Kidney epithelial cell (primary cell): ENCODE measurements at places on chromosomes 5 and 9.
A peak's percentile ranks its signal among the peaks of the same experiment; 100 is the strongest.

DNA sequence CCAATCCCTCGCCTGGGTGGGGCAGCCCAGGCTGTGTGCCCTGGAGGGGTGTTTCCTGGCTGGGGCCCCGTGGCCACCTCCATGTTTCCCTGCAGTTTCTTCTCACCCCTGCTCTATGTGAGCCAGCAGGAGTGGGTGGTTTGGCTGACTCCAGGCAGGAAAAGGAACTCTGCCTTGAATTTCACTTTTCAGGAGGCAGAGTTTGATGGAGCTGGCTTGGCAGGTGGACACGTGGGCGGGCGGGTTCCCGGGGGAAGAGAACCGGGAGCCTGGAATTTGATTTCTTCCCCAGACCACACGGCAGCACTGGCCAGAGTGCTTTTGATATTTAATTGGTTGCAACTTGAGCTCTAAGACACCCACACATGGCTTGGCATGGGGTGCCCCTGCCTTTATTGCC lies 119.8 kb upstream of the PANK3 start:
- DNase-seq = no peak

- DNase-seq = no peak
Measured at GRCh38 chr5:175443514-175444059, 395 bp downstream of the DRD1 start.

DNA sequence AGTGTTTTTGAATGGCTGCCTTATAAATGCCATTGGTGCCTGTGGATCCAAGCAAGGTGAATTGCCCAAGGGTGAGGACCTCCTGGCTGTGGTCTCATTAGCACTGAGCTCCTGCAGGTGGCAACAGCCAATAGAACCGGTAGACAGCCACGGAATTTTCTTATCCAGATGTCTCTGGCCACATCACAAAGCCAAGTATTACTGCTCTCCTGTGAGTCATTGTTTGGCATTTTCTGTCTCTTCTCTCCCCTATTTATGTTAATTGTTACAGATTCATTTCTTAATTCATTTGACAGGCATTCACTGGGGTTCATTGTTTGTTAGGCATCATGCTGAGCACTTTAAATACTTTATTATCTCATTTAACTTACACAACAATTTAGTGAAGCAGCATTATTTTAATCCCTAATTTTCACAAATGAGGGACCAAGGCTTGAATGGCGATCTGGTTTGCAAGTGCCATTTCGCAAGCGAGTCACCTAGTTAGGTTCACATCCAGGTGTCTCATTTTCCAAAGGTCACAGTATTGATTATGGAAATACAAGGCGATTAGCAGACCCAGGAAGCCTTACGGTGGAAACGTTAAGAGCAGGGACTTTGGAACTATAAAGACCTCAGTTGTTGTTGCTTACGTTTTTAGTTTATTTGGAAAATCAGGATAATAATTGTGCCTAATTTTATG lies 58.2 kb upstream of the DPYSL3 start:
- DNase-seq = peak; percentile 70

DNA sequence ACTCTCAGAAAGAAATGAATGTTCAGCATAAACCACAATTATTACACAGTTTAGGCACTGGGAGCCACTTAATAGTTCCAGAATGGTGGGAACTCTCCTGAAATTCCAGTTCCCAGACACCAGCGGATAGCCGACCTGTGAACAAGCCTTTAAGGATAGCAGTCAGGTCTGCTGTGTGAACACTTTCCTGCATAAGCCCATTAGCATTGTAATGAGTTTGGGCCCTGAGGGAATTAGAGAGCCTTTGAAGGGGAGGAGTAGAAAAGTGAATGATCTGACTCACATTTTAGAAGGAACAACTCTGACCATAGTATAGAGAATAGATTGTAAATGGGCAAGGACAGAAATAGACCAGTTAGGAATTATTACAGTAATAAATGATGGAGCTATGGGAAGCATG lies 189.1 kb downstream of the ADGRV1 start:
- DNase-seq = peak; percentile 26

DNA sequence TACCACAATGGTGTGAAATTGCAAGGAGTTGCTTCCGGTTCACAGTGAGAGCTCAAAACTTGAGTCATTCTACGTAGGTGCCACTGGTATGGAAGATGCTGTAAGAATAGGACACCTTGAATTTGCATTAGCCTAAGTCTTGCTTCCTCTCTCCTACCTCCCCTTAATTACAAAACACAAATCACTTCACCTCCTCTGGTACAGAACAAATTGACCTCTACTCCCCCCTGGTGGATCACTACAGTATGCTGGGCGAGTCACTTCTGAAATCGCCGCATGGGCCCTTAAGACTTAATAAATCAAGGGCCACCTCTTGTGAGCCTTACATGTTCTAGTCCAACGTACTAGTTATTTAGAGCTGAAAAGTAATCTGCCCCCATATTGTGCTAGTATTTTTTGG lies 145.3 kb upstream of the SMARCA2 start:
- no peak for DNase-seq

DNA sequence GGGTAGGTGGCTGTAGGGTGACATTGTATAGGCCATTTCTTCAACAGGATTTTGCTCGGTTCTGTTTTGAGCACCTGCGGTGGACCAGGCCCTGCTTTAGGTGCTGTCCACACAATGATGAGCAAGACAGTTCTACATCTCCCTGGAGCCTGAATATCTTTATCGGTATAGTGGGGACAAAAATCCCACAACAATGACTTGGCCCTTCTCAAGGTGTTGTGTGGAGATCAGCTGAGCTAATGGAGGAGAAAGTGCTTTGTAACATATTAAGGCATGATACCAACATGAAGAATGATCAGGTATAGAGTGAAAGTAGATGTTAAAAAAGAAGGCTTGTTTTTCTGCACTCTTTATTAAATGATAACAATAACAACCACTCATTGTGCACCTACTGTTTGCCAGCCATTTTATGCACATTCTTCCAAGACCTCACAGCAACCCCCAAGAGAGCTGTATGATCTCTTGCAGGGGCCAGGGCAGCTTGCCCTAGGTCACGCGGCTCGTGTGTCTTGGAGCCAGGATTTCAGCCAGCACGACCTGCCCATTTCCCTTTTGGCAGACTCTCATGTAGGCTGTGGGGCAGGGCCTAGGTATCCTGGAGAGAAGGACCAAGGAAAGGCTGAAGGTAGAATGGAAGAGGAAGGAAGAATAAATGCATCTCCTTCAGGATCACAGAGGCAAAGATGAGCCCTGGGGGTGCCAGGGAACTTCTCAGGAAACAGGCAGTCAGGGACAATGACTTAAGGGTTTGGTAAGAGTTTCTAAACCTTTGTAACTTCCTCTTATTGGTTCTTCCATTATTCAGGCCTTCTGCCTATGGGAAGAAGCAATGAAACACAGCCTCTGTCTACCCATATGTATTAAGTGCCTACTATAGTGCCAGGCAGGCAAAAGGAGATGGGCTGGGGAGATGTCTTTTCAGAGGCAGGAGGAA lies 50.0 kb upstream of the PPARGC1B start:
- DNase-seq = no peak

DNA sequence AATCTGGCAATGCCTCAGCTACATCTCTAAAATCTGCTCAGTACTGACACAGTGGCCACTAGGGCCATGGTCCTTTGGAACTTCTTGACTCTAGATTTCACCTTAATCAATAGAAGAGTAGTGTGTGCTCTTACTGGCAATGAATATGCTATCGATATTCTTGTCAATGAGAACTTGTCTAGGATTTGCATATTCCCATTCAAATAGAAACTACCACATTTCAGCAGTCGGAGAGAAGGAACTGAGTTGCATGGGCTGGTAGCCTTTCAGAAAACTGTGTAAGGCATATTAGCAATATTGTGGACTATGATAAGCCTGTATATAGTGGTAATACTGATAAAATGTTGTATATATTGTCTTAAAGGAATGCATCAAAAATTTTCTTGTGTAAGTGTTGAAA lies 45.3 kb upstream of the NAA35 start:
- DNase-seq = no peak

- peak; percentile 57 for DNase-seq
Measured at GRCh38 chr9:123335193-123335985, 20.6 kb upstream of the CRB2 start.

- peak; percentile 61 for DNase-seq
Measured at GRCh38 chr9:82923092-82923911, 139.6 kb downstream of the RASEF start.

DNA sequence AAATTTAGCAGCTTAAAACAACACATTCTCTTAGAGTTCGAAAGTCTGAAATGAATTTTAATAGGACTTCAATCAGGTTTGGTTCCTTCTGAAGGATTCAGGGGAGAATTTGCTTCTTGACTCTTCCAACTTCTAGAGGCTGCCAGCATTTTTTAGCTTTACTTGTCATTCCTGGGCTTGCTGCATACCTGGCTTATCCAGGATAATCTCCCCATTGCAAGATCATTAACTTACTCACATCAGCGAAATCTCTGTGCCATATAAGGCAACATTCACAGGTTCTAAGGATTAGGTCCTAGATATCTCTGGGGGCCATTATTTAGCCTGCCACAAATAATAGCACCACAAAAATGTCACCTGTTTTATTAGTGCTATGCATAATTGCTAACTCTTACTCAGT lies 46.2 kb upstream of the PCSK5 start:
- no peak for DNase-seq

GRCh38 chr9:113608082-113608685 lies 144.7 kb downstream of the RGS3 start:
- no peak for DNase-seq

DNA sequence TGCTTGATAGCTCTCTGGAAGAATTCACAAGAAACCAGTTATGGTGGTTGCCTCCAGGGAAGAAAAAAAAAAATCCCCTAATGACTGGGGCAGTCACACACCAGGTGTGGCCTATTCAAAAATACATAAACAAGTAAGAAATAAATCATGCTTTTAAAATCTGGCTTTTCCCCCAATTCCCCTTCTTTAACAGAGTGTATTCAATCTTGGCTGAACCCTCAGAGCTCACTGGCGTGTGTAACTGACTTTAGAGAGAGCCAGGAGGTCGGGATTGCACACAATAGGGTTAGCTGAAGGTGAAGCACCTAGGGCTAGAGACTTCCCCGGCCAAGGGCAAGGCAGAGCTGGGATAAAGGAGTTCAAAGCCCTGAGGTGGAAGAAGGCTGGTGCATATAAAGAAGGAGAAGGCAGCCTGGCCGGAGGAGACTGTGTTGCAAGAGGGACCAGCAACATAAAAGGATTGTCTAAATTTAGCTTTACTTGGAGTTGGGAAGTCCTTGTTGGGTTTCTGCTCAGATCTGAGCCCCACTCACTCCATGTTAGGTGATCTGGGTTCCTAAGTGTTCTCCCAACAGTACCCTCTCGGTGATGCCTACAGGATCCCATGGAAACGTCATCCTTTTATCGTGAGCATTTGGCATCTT lies 19.7 kb downstream of the FNBP1 start:
- DNase-seq = no peak
